ENCODE measurements at places on chromosomes 16 and 17. TPM values are rescaled to one million over a fixed set of nuclear protein-coding genes. Genes with fewer than 3 reads are reported as not detected.
A peak's percentile ranks its signal among the peaks of the same experiment; 100 is the strongest.

GRCh38 chr17:80029258-80029974 is 6.3 kb downstream of the TBC1D16 start:
- no peaks in the 10 kb centered on the region for H3K27me3 ChIP-seq
- H3K4me1 ChIP-seq, result peaks cover 29% of the 10 kb centered on the region
- H3K27ac ChIP-seq, result peak overlapping the region; percentile 82

The C17orf78 gene
- not detected for total RNA-seq

DNA sequence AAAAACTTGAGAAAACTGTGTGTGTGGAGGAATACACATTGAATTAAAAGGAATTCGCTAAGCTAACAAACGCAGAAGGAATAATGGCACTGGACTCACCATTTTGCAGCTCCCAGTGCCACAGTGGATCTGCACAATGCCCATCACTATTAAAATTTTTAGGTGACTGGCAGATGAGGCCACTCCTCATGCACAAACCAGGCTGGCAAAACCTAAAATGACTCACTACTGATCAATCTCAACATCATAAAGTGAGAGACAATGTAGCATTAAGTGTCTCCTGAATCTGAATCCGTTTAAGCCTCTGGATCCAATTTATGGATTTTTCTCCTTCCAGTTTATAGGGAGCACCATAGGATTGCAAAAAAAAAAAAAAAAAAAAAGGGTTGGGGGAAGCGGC is 20.6 kb downstream of the MYH10 start:
- no peaks in the 10 kb centered on the region for H3K36me3 ChIP-seq
- no peaks in the 10 kb centered on the region for H3K27me3 ChIP-seq
- H3K4me3 ChIP-seq, result no peak overlapping the region
- no peak overlapping the region for H3K27ac ChIP-seq
- H3K4me1 ChIP-seq, result no peaks in the 10 kb centered on the region
- no peak for DNase-seq

GRCh38 chr17:12867726-12868125 is 78.4 kb downstream of the ARHGAP44 start:
- no peak for DNase-seq
- no peaks in the 10 kb centered on the region for H3K27me3 ChIP-seq
- no peaks in the 10 kb centered on the region for H3K4me1 ChIP-seq
- H3K4me3 ChIP-seq, result no peak overlapping the region
- no peaks in the 10 kb centered on the region for H3K36me3 ChIP-seq

DNA sequence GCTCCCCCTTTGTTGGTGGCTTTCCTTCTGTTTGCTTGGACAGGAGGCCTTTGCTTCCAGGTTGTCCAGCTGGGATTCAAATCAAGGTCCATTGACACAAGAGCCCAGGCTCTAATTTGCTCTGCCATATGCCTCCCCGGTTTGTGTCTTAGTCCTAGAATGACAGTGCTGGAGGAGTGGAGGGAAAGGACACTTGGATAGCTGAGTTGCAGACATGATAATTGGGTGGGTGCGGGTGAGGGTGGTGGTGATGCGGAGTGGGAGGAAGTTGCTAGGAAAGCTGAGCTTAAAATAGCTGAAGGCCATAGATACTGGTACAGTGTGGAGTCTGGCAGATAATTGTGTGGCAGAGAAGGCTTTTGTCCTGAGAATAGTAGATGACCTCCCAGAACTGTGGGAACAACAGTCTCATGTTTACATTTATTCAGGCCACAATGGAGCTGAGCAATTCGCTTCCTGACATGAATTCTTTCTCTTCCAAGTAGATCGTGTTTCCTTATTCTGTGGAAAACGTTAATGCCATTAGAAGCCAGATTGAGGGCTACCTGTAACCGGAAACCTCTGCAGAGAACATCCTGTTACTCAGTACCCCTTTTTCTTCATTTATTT is 23.8 kb downstream of the SEC14L1 start:
- no peak overlapping the region for H3K4me3 ChIP-seq
- H3K27ac ChIP-seq, result peak overlapping the region; percentile 70
- H3K27me3 ChIP-seq, result no peaks in the 10 kb centered on the region

GRCh38 chr17:21676281-21677111 is 15.8 kb upstream of the KCNJ18 start:
- no peaks in the 10 kb centered on the region for H3K36me3 ChIP-seq
- H3K4me1 ChIP-seq, result no peaks in the 10 kb centered on the region
- no peaks in the 10 kb centered on the region for H3K27me3 ChIP-seq
- H3K27ac ChIP-seq, result no peak overlapping the region

The DHRS7C gene
- total RNA-seq, result not detected

The HOXB9 gene
- total RNA-seq, result not detected

- DNase-seq, result no peak
- no peaks in the 10 kb centered on the region for H3K27me3 ChIP-seq
- H3K4me1 ChIP-seq, result no peaks in the 10 kb centered on the region
- H3K4me3 ChIP-seq, result no peak overlapping the region
Measured at GRCh38 chr16:12160249-12160648, 183.7 kb downstream of the SNX29 start.

The OTOP3 gene
- total RNA-seq, result 0.51 TPM

- H3K36me3 ChIP-seq, result no peaks in the 10 kb centered on the region
- DNase-seq, result no peak
- H3K4me1 ChIP-seq, result peaks cover 11% of the 10 kb centered on the region
- H3K27me3 ChIP-seq, result no peaks in the 10 kb centered on the region
Measured at GRCh38 chr16:9399573-9399972, 308.1 kb downstream of the HAPSTR1 start.

GRCh38 chr16:1407753-1408152 is 6.8 kb downstream of the UNKL start:
- no peak for DNase-seq
- H3K27ac ChIP-seq, result peak overlapping the region; percentile 38
- H3K4me3 ChIP-seq, result peak overlapping the region; percentile 36
- H3K4me1 ChIP-seq, result peaks cover 4% of the 10 kb centered on the region

The FOXC2 gene
- total RNA-seq, result 0.12 TPM

- H3K27me3 ChIP-seq, result no peaks in the 10 kb centered on the region
- H3K4me1 ChIP-seq, result no peaks in the 10 kb centered on the region
- peaks cover 2% of the 10 kb centered on the region for H3K36me3 ChIP-seq
- no peak overlapping the region for H3K27ac ChIP-seq
Measured at GRCh38 chr17:77186141-77186604, 45.4 kb downstream of the SEC14L1 start.

DNA sequence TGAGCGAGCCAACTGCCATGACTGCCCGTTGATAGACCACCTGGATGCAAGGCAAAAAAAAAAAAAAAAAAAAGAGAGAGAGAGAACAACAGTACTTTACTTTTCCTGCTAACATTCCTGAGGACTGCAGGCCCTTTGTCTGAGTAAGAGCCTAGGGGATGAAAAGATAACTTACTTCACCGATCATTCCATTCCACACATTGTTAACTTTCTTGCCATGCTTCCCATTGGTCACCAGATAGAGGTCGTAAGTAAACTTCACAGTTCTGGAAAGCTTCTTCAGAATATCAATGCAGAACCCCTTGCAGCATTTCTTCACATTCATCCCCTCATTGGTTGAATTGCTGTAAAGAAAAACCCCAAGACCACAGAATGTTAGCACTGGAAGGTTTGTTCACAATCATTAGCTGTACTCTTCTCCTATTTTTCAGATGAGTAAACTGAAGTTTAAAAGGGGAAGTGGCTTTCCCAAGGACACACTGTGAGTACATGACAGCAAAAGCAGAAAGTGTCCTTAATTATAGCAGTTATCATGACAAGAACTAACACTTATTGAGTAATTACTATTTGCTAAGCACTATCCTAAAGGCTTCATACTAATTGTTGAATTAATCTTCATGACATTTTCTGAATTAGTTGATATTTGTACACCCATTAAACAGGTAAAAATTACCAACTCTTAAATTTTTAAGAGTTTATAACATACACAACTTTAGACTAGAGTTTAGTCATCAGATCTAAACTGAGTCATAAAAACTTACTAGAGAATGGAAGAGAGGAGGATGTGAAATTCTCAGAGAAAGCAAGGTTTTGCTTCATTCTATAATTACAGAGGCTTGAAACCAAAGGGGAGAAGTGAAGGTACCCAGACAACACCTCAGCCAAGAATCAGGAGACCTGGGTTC is 341.2 kb downstream of the GRIN2A start:
- H3K4me3 ChIP-seq, result no peak overlapping the region
- no peaks in the 10 kb centered on the region for H3K27me3 ChIP-seq
- H3K36me3 ChIP-seq, result no peaks in the 10 kb centered on the region
- DNase-seq, result no peak
- H3K27ac ChIP-seq, result no peak overlapping the region

DNA sequence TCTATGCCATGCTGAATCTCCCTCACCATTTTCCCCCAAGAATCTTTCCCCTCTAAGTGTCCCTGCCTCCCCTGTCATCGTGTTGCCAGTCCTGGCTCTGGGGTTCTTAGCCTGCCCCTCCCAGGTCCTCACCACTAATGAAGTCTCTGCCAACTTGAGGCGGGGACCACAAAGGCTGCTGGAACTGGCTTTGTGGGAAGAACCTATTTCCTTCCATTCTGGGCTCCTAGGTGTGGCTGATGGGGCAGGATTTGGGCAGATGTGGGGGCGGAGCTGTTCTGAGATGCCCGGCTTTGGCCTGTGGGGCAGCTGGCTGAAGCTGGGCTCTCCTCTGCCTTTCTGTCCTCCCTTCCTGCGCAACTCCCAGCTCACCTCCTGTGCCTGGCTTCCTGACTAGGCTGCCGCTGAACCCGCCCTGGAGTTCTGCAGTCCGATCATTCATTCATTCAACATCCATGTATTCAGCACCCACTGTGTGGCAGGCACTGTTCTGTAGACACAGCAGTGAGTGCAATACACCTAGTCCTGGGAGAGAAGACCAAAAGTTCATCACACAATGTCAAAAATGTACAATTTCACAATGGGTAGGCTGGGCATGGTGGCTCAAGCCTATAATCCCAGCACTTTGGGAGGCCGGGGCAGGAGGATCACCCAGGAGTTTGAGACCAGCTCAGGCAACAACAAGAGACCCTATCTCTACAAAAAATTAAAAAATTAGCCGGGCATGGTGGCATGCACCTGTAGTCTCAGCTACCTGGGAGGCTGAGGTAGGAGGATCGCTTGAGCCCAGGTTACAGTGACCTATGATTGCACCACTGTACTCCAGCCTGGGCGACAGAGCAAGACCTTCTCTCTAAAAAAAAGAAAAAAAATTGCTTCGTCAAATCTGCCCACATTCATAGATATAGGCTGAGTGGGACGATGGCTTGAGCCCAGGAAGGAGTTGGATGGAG is 1.9 kb upstream of the SNN start:
- H3K4me1 ChIP-seq, result no peaks in the 10 kb centered on the region
- H3K27me3 ChIP-seq, result no peaks in the 10 kb centered on the region
- H3K36me3 ChIP-seq, result no peaks in the 10 kb centered on the region

GRCh38 chr17:40541873-40542557 is 23.3 kb downstream of the CCR7 start:
- no peaks in the 10 kb centered on the region for H3K36me3 ChIP-seq
- H3K27ac ChIP-seq, result peak overlapping the region; percentile 57
- DNase-seq, result no peak
- no peak overlapping the region for H3K4me3 ChIP-seq

DNA sequence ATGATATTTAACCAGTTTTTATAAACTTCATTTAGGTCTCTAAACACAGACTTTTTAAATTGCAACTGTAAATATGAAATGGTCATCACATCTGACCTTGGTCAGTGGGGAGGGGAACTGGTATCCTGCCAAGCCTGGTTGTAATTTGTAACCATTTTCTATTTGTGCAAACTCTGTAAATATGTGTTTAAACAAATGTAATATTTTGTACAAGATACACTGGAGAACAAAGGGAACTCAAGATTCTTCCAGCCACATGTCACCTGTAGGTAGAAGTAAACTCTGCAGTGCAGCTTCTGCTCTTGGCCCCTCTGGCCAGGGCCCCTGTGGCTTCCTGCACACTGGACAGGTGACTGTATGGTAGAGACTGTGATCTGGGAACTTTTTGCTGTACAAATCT is 35.8 kb downstream of the AKAP1 start:
- H3K27ac ChIP-seq, result no peak overlapping the region
- peaks cover 2% of the 10 kb centered on the region for H3K36me3 ChIP-seq
- peaks cover 7% of the 10 kb centered on the region for H3K4me1 ChIP-seq
- H3K4me3 ChIP-seq, result no peak overlapping the region
- H3K27me3 ChIP-seq, result no peaks in the 10 kb centered on the region

The GINS3 gene
- total RNA-seq, result 1.5 TPM

GRCh38 chr17:64129515-64129764 is 504 bp downstream of the ERN1 start:
- H3K36me3 ChIP-seq, result no peaks in the 10 kb centered on the region
- no peak for DNase-seq
- H3K27ac ChIP-seq, result peak overlapping the region; percentile 94
- peaks cover 4% of the 10 kb centered on the region for H3K4me1 ChIP-seq

The ARL17A gene
- total RNA-seq, result 4.8 TPM

- no peak overlapping the region for H3K4me3 ChIP-seq
- no peak overlapping the region for H3K27ac ChIP-seq
- no peak for DNase-seq
Measured at GRCh38 chr16:68802190-68802589, 41.1 kb upstream of the TANGO6 start.

GRCh38 chr17:50945779-50946222 is 79.6 kb upstream of the TOB1 start:
- peaks cover 54% of the 10 kb centered on the region for H3K4me1 ChIP-seq
- H3K36me3 ChIP-seq, result no peaks in the 10 kb centered on the region
- H3K27me3 ChIP-seq, result no peaks in the 10 kb centered on the region
- H3K4me3 ChIP-seq, result no peak overlapping the region

- no peak overlapping the region for H3K4me3 ChIP-seq
- H3K4me1 ChIP-seq, result no peaks in the 10 kb centered on the region
- H3K27ac ChIP-seq, result no peak overlapping the region
Measured at GRCh38 chr17:18963126-18964017, 11.4 kb downstream of the SLC5A10 start.

DNA sequence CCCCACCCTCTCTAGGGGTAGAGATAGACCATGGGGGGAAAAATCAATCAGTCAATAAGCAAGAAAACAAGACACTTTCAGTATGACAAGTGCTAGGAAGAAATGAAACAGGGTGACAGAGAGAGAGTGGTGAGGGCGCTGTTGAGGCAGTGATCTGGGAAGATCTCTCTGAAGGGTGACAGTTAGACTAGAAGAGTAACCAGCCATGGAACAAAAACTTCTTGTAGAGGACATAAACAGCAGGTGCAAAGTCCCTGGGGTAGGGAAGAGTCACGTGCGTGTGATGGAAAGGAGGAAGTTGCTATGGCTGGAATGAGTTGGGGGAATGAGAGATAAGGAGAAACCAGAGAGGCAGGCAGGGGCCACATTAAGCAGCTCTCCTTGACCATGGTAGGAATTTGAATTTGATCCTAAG is 16.8 kb upstream of the EMP2 start:
- no peak for DNase-seq
- H3K4me1 ChIP-seq, result no peaks in the 10 kb centered on the region
- H3K4me3 ChIP-seq, result no peak overlapping the region
- no peaks in the 10 kb centered on the region for H3K27me3 ChIP-seq
- no peak overlapping the region for H3K27ac ChIP-seq

The CTRL gene
- total RNA-seq, result 559 TPM

DNA sequence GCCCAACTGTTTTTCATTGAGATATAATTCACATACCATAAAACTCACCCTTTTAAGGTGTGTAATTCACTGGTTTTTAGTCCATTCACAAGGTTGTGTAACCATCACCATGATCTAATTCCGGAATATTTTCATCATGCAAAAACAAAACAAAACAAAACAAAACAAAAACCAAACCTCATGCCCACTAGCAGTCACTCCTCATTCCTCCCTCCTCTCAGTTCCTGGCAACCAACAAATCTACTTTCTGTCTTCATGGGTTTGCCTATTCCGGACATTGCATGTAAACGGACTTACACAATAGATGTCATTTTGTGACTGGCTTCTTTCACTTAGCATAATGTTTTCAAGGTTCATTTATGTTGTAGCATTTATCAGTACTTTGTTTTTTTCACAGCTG is 4.5 kb upstream of the NOD2 start:
- no peaks in the 10 kb centered on the region for H3K4me1 ChIP-seq
- H3K27me3 ChIP-seq, result no peaks in the 10 kb centered on the region
- H3K4me3 ChIP-seq, result no peak overlapping the region
- no peak for DNase-seq

The HLF gene
- total RNA-seq, result 1.4 TPM
